ENCODE measurements at places on chromosomes 7 and 10.

GRCh38 chr7:40135317-40135610 lies 459 bp downstream of the SUGCT start:
- no peak for DNase-seq

- DNase-seq = no peak
Measured at GRCh38 chr10:18279173-18279572, 138.9 kb downstream of the CACNB2 start.

DNA sequence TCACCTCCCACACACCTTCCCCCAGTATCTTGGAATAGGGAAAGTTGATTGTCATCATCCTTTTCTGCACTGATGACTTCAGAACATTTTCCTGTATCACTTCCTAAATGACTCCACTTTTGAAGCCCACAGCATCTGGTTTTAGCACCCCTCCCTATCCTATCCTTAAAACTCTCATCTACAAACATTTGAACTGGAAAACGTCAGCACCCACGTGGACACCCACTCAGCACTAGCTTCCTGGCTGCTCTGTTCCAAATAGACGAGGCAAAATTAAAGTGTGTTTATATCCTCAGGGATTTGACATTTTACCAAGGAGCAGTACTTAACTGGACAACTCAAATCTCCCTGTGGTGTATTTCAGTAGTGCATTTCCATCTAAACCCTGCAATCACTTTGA lies 73.9 kb downstream of the REEP3 start:
- DNase-seq = no peak

DNA sequence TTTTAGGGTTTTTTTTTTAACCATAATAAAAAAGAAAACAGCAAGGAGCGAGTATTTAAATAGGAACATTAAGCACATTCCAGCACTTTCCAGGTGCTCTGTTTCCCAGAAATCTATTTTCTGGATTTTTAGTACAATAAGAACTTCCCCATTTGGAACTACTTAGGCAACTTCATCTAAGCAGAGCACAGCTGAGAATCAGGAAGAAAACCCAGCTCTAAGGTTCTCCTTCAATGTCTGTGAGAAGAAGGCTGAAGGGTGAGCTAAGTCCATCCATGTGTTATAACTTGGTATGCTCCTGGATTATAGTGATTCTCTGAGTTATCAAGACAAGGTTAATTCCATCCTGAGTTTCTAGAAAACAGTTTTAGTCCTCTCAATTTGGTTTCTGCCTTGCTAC lies 181.9 kb downstream of the CYP26A1 start:
- no peak for DNase-seq

GRCh38 chr7:116212869-116213268 lies 2.5 kb downstream of the TES start:
- DNase-seq = no peak

DNA sequence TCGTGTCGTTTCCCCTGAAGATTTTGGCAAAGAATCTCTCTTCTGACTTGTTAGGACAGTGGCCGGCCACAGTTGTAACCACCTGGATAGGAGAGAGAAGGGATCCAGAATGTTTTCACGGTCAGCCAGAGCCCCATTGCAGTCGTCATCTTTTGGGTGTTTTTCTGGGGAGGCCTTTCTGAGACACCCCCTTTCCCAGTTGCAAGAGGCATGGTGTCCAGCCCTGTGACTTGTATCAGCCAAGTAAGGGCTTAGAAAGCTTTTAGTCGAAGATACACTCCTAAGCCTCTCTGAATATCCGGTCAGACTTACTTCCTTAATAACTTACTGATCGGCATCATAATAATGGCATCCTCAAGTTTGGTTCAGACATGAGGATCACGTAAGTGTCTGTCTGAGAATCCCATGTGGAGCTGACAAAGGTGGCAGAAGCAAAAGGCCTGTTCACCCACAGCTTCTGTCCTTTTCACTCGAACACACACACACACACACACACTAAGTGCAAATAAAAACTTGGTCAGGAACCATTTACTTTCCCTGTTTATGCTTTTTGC lies 435.7 kb upstream of the GALNT17 start:
- no peak for DNase-seq

- no peak for DNase-seq
Measured at GRCh38 chr10:74206746-74207145, 55.7 kb downstream of the ADK start.

DNA sequence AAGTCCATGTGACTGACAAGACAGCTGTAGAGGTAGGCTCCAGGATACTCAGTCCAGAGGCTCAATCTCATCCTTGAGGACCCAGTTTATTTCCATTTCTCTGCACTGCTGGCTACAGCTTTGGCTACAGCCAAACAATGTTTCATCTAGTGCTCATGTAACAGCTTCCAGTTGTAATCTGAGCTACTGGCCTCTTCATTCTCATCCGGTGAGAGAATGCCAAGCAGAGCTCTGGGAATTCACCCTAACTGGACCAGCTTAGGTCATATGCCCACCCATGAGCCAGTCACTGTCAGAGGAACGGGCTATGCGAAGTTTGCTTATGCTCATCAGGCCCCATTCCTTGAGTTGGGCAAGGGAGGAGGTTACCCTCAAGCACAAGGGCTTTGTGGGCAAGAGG lies 192.9 kb downstream of the EVX1 start:
- DNase-seq = no peak

GRCh38 chr10:109166935-109167334 lies 756.4 kb downstream of the XPNPEP1 start:
- DNase-seq = no peak

DNA sequence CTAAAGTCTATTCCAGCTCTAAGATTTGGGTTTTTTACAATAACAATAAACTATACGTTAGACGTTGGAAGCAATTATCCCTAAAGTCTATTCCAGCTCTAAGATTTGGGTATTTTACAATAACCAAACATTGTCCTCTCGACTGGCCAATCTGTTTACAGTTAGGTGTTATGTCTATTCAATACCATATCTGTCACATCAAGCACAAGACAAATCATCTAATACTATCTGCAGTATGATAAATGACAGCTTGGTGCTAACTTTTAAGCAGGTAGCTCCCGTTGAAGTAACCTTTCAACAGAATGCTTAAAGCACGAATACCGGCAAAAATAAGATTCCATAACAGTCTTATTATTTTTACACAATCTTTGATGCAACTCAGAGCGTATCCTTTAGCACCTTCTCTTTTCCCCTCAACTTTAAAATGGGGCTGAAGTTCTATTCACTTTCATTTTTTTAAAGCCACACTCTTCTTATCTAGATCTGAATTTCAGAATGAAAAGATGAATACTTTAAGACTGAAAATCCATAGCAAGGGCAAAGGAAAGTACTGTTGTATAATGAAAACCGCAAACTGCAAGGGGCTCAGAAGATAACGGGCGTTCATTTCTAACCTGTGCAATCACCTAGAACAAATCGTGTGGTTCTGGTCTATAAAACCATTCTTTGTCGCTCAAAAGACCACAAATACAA lies 925 bp downstream of the H2AZ2 start:
- no peak for DNase-seq

- no peak for DNase-seq
Measured at GRCh38 chr10:21975378-21975990, 28.0 kb downstream of the DNAJC1 start.

- DNase-seq = no peak
Measured at GRCh38 chr10:45441239-45442190, 67.5 kb downstream of the ALOX5 start.

GRCh38 chr10:58575491-58575890 lies 62.8 kb downstream of the BICC1 start:
- no peak for DNase-seq

- no peak for DNase-seq
Measured at GRCh38 chr10:110356628-110357245, 52.0 kb upstream of the SMNDC1 start.

GRCh38 chr10:102227050-102227449 lies 951 bp downstream of the ELOVL3 start:
- no peak for DNase-seq

- DNase-seq = no peak
Measured at GRCh38 chr10:71138166-71138830, 74.1 kb upstream of the UNC5B start.

- DNase-seq = no peak
Measured at GRCh38 chr10:71006506-71006905, 118.1 kb upstream of the PCBD1 start.

DNA sequence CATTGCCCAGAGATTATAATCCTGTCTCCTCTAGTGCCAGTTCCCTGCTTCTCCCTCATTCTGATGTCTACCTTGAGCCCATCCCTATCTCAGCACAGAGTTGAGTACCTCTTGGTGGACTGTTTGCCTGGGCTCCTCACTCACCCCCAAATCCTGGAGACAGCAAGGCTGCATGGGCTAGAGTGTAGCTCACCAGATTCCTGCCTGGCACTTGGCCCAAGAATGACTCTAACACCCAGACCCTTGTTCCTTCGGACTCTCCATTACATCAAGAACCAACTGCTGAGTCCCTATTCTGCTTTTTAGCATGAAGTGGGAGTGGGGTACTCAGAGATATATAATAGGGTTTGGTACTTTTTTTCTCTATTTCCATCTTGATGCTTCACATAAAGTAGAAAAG lies 22.1 kb downstream of the FAM13C start:
- no peak for DNase-seq

- no peak for DNase-seq
Measured at GRCh38 chr10:56646329-56647111, 285.5 kb upstream of the ZWINT start.

DNA sequence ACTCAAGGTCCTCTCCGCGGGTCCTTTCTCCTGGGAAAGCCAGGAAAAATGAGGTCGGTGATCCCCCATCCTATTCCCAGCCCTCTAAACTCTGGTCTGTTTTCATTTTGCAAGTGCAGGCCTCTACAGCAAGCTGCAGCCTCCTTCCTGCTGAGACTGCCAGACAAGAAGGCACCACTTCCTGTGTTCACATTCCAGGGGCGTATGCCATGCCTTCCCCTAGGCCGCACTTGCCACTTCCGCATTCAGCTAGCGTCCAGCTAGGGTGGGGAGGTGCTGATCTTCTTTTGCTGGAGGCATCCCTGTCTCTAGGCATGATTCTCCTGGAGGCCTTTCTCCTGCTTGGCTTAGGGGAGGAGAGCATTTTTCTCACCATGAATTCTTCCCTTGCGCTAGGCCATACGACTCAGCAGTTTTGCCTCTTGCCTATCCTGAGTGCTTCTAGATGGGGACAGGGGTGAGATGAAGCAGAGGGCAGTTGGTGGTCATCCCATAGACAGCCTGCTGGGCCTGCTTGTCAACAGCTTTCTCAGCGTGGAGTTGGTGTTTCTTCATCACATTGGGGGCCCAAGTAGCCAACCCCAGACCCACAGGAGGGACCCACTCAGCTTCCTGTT lies 328.9 kb downstream of the RPS24 start:
- peak; percentile 24 for DNase-seq

GRCh38 chr7:30765408-30765807 lies 5.8 kb upstream of the MINDY4 start:
- no peak for DNase-seq

- DNase-seq = no peak
Measured at GRCh38 chr7:34077168-34077567, 171.8 kb downstream of the BMPER start.

- peak; percentile 77 for DNase-seq
Measured at GRCh38 chr7:101363734-101364374, 1.2 kb downstream of the COL26A1 start.

GRCh38 chr10:26706206-26706605 lies 8.7 kb downstream of the PDSS1 start:
- no peak for DNase-seq

All from H54 (cell line).